ENCODE measurements at places on chromosomes 5 and 9.

DNA sequence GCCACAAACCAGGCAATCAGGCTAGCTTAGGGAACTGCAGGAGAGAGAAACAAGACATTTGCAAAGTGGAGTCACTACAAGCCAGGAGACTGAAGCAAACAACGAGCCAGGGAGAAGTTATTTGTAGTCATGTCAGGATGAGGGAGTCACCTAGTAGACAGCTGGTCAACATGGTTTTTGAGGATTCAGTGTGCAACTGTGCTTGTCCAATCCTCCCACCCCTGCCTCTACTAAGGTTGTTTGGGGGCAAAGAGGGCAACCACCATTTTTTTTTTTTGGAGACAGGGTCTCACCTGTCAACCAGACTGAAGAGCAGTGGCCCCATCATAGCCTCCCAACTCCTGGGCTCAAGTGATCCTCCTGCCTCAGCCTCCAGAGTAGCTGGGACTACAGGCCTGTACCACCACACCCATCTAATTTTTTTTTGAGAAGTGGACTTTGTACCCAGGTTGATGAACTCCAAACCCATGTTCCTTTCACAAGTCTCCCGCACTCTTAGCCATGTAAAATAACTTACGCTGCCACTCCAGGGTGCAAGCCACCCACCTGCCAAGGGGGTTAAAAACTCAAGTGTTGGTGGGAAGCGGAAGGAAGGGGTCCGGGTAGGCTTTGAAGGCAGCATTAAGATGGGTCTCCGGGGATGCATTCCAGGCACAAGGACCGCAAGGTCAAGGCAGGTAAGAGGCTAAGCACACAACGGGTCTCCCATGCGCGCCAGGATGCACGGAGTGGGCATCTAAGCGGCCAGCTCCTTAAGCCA lies 995 bp downstream of the RPL35 start:
- H3K27ac ChIP-seq, result peak overlapping the region; percentile 83
- H3K4me1 ChIP-seq, result peaks cover 13% of the 10 kb centered on the region
- no peaks in the 10 kb centered on the region for H3K27me3 ChIP-seq
- DNase-seq, result no peak
- peaks cover 28% of the 10 kb centered on the region for H3K36me3 ChIP-seq

DNA sequence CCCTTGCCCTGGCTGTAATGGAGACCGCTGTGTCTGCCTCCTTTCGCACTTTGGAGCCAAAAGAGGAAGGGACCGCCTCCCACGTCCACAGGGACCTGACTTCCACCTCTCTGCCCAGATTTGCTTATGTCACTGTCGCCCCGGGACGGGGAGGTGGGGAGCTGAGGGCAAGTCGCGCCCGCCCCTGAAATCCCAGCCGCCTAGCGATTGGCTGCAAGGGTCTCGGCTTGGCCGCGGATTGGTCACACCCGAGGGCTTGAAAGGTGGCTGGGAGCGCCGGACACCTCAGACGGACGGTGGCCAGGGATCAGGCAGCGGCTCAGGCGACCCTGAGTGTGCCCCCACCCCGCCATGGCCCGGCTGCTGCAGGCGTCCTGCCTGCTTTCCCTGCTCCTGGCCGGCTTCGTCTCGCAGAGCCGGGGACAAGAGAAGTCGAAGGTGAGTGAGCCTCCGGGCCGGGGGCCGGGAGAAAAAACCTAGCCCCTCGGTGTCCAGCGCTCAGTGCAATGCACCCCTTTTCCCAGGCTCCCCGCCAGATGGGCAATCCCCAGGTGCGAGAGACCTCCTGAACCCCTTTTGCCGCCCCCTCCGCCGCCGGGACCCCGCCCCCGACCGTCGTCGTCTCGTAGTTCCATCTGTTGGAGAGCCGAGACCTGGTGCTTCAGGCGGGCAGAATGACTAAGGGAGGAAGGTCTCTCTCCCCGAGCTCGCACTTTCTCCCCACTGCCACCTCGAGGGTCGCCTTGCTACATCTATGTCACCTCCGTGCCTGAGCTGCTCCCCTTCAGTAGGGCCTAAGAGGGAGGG lies at the start of gene GPX3:
Gene GPX3, plus strand, starts transcription at position 288 of the 807 bp plus-strand sequence. Its CDS starts 64 bp downstream, at position 352.
- H3K36me3 ChIP-seq, result no peaks in the 10 kb centered on the region
- no peaks in the 10 kb centered on the region for H3K27me3 ChIP-seq
- no peak for DNase-seq
- H3K4me3 ChIP-seq, result no peak within 1 kb of the TSS
- H3K4me1 ChIP-seq, result no peaks in the 10 kb centered on the region

- no peak for DNase-seq
- H3K27ac ChIP-seq, result no peak overlapping the region
- no peaks in the 10 kb centered on the region for H3K4me1 ChIP-seq
These were observed 476.6 kb upstream of the WWC1 start for GRCh38 chr5:167814828-167815227.

DNA sequence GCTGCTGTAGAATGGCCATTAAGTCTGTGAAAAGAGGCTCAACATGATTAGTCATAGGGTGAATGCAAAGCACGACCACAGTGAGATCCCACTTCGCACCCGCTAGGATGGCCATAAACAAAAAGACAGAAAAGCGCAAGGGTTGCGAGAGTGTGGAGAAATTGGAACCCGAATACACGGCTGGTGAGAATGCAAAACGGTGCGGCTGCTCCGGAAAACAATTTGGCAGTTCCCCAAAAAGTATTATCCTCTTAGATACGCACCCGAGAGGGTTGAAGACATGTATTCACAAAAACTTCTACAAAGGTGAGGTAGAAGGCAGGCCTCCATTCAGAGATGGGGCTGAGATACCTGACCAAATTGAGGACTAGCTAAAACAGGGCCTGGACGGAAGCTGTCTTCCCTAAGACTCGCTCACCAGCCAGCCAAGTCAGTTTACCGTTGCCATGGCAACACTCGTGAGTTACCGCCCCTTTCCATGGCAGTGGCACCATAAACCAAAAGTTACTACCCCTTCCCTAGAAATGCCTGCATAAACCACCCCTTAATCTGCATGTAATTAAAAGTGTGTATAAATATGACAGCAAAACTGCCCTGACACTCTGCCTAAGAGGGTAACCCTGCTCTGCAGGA lies 726 bp upstream of the PSMB7 start:
- no peak for DNase-seq
- H3K4me3 ChIP-seq, result peak overlapping the region; percentile 42
- peaks cover 9% of the 10 kb centered on the region for H3K36me3 ChIP-seq
- no peaks in the 10 kb centered on the region for H3K27me3 ChIP-seq

- H3K27ac ChIP-seq, result no peak overlapping the region
- no peaks in the 10 kb centered on the region for H3K27me3 ChIP-seq
- H3K4me3 ChIP-seq, result no peak overlapping the region
- no peaks in the 10 kb centered on the region for H3K36me3 ChIP-seq
- DNase-seq, result no peak
These were observed 48.4 kb upstream of the AFAP1L1 start for GRCh38 chr5:149223081-149223848.

- H3K4me1 ChIP-seq, result no peaks in the 10 kb centered on the region
- no peaks in the 10 kb centered on the region for H3K36me3 ChIP-seq
- no peaks in the 10 kb centered on the region for H3K27me3 ChIP-seq
- H3K4me3 ChIP-seq, result no peak overlapping the region
- H3K27ac ChIP-seq, result no peak overlapping the region
These were observed 1.7 kb upstream of the HTR1A start for GRCh38 chr5:63963926-63964325.

DNA sequence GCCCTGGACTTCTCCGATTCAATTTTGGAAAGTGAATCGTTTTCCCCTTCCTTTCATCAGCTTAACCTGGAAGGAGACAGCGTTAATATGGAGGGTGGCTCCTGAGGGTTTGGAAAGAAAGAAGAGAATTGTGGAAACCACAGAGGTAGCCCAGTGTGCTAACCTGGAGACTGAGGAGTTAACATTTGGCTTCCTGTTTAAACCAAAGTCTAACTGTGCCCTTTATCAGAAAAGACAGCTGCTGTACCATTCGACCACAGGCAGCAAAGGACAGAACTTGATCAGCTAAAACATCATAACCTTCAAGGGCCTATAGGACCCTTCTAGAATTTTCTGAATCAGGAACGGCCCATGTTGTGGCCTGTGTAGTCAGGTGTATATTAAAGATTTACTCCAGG lies 735 bp downstream of the IDNK start:
- no peak for DNase-seq
- H3K4me1 ChIP-seq, result peaks cover 6% of the 10 kb centered on the region
- H3K27ac ChIP-seq, result peak overlapping the region; percentile 91
- peak overlapping the region; percentile 97 for H3K4me3 ChIP-seq

DNA sequence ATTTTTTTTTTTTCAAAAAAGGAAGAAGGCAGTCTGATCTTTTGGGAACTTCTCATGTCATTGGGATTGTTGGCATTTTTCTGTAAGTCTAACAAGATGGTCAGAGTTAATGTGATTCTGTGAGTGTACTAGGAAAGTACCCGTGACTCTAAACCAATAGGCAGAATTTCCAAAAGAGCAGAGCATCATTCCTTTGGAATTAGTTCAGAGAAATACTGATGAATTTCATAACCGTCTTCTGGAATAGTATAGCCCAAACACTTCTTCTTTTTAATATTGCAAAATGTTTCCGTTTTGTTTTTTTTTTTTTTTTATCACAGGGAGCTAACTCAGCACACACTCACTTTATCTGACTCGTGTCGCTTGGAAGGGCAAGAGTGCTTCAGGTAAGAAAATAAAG lies 407.4 kb downstream of the DTWD2 start:
- no peaks in the 10 kb centered on the region for H3K4me1 ChIP-seq
- no peak overlapping the region for H3K4me3 ChIP-seq
- no peak for DNase-seq
- no peaks in the 10 kb centered on the region for H3K27me3 ChIP-seq

DNA sequence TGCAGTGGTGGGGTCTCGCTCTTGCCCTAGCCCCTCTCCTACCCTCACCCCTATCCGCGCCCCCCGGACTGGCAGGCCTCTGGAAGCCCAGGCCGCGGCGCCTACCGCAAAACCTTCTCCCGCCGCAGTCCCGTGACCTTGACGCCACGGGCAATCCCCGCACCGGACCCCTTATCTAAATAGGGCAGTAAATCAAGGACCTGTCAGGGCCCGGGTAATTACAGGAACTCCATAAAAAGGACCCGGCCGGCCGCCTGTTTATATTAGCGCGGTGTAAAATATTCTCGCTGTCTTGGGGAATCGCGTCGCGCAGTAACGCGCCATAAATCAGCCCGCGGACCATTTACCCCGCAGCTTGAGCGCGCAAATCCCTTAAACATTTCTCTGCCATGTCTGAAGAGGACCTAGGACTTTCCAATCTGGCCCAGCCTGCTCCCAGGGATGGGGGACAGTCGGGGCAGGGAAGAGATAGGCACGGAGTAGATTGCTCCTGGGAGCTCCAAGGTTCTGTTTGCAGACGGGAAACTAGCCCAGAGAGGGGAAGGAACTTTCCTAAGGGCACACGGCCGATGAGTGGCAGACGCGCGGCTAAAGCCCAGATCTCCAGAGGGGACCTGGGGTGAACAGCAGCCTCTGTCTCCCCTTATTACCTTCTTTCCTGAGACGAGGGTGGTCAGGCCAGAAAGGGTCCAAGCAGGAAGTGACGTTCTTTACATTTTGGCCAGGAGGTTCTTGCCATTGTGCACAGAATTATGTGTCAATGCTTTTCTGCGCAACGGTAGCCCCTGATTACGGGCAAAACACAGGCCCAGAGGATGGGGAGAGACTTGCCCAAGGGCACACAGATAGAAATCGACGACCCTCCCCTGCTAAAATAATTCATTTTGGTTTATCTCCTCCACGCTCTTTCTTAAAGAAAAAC lies 4.8 kb upstream of the HAND1 start:
- no peaks in the 10 kb centered on the region for H3K36me3 ChIP-seq
- no peak for DNase-seq
- peaks cover 23% of the 10 kb centered on the region for H3K4me1 ChIP-seq
- no peak overlapping the region for H3K4me3 ChIP-seq

DNA sequence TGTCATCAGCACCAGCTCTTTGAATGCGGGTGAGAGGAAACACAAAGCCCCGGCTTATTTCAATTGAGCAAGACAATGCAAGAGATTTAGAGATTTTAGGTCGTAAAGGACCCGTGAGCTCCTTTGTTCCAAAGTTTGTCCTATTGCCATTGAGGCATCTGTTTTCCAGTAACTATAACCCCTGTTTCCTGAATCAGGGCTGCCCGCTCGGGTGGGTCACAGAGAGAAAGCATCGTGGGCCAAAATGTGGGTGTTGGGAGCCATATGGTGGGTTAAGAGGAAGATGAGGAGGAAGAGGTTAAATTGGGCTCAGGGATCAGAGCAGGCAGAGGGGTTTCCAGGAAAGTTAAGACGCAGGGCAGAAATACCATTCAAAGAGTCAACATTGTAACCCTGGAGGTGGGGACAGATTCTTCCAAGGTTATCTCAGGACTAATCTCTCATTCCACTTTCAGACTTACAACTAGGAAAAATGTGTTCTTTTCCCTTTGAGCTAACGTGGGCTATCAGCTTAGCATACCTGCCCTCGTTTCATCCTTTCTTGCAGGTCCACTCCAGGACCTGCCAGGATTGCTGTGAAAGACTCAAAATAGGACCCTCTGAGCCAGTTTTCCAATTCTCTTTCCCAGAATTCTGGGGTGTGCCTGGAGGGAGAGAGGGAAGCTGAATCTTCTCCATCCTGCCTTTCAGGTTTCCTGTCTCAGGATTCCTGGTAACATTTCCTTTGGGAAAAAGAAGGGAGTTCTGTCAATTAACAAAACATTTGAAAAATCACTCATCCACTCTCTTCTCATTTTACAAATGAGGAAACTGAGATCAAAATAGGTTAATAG lies 95.5 kb upstream of the TAF11L2 start:
- no peak for DNase-seq
- no peaks in the 10 kb centered on the region for H3K36me3 ChIP-seq
- no peaks in the 10 kb centered on the region for H3K4me1 ChIP-seq
- H3K27ac ChIP-seq, result no peak overlapping the region
- H3K4me3 ChIP-seq, result no peak overlapping the region
